ENCODE measurements at places on chromosomes 3 and 15.

- DNase-seq: no peak
Observed at GRCh38 chr15:40282869-40283614, at the start of gene ANKRD63. TSS of gene ANKRD63 (minus strand) at chr15:40283064. CDS start at chr15:40282586, 478 bp downstream.

GRCh38 chr3:190709351-190709773 is 153.1 kb downstream of the GMNC start:
- no peak for DNase-seq

DNA sequence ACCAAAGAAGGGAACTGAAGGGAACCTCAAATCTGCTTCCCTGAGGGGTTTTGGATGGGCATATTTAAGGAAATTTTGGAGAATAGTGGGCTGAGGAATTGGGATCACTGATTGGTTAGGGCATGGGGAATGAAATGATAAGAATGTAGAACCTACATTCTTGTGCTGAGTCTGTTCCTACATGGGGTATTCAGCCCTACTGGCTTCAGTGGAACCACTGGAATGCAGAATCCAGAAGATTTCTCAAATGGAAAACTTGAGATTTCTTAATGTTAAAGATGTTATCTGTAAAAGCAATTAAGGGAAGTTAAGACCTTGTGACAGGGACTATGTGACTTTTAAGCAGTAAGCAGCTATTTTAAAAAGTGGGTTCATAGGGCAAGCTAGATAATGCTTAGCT is 1062.4 kb downstream of the AGBL1 start:
- no peak for DNase-seq

DNA sequence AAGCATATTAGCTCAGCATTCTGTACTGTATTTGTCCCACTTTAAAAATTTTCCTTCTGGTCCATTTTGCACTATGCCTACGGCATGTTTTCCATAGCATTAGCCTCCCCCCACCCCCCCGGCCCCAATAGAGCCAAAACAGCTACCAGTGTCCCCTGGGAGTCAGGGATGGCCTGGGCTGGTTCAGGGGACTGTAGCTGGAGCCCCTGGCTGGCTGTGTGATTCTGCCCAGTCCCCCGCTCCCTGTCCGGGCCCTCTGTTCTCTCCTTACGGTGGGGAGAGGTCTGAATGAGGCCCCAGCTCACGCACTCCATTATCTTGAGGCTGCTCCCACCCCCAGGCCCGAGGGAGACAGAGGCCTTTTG is 70.1 kb downstream of the KLF15 start:
- DNase-seq: no peak

DNA sequence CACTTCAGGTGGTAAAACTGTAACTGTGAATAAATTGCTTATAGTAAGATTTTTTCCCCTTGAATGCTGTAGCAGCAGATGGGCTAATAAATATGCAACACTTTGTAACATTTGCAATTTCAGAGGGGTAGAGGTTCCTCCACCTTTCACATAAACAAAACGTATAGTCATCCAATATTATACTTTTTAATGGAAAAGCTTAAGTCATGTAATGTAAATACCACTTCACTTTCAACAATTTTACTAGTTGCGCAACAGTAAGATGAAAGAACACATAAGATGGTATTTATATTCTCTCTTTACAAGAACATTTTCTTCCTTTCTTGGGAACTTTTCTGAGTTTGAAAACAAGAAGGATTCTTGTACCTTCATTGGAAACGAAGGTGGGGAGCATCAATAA is 56.6 kb upstream of the FAM3D start:
- DNase-seq: no peak

DNA sequence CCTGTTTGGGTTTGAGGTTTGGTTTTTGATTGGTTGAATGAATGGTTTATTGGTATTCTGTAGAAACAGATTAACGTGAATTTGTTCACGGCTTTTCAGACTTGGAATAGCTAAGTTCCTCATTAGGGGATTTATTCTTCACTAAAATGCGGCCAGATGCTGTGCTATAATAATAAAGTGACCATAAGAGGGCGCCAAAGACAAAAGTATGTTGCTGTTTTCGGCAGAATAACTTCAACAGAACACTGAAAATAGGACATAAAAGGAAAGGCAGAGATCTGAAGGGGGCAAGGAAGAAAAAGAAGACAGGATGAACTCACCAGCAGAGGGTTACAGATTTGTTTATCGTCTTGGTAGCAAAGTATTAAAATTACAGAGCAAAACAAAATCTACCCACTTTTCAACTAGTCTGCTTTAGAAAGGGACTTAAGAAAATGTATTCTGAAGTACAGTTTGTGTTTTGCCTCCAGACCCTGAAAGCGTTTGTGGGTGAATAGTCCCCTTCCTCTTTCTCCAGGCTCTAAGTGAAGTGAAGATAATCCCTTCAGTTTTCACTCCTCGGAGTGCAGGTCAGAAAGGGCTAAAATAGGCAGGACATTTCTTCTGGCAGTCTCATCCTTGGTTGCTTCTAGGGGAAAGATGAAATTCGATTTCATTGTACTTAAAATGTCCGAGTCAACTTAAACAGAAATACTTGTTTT is 147.6 kb downstream of the IL20RB start:
- DNase-seq: no peak

DNA sequence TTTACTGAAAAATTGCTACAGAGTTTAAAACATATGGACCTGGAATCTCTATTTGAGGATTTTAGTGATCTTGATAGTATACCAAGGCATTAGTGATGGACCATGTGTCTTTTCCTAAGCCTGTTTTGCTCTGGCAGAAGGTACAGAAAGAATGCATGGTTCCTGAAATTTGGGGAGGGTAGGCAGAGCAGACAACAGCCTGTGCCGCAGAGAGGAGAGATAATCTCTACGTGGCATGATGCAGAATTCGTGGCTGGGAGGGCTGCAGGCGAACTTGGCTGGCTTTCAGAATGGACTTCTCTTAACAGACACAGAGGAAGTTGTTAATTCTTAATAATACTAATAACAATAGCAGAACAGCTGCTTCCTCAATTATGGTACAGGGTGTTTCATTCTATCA is 137.5 kb upstream of the FOXB1 start:
- DNase-seq: no peak

DNA sequence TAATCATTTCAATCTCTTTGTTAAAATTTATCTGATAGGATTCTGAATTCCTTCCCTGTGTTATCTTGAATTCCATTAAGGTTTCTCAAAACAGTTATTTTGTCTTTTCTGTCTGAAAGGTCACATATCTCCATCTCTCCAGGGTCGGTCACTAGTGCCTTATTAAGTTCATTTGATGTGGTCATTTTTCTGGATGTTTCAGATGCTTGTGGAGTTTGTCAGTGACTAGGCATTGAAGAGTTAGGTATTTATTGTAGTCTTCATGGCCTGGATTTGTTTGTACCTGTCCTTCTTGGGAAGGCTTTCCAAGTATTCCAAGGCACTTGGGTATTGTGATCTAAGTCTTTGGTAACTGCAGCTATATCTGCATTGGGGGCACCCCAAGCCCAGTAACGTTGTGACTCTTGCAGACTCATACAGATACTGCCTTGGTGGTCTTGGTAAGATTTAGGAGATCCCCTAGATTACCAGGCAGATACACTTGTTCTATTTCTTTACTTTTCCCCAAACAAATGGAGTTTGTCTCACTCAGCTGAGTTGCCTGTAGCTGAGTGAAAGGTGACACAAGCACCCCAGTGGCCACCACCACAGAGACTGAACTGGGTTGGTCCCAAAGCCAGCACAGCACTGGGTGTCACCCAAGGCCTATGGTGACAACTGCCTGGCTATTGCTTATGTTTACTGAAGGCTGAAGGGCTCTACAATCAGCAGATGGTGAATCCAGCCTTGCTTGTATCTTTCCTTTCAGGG is 18.9 kb upstream of the SLC27A2 start:
- DNase-seq: no peak

DNA sequence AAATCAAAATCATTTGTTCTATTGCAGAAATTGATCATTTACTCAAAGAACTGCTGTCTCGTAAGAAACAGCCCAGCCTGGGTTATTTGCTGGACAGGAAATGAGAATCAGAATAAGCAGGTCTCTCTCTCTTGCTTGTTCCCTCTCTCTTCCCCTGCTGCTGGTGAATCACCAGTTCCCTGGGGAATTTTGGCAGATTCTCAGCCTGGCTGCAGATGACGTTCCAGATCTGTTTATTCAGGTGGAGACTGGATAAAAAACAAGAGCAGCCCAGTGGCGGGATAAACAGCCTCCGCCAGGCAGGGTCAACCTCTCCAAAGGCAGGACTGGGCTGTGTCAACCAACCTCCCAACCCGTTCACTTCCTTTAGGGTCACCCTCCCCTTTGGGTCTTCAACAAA is 72.1 kb downstream of the LRIG1 start:
- DNase-seq: peak; percentile 91

DNA sequence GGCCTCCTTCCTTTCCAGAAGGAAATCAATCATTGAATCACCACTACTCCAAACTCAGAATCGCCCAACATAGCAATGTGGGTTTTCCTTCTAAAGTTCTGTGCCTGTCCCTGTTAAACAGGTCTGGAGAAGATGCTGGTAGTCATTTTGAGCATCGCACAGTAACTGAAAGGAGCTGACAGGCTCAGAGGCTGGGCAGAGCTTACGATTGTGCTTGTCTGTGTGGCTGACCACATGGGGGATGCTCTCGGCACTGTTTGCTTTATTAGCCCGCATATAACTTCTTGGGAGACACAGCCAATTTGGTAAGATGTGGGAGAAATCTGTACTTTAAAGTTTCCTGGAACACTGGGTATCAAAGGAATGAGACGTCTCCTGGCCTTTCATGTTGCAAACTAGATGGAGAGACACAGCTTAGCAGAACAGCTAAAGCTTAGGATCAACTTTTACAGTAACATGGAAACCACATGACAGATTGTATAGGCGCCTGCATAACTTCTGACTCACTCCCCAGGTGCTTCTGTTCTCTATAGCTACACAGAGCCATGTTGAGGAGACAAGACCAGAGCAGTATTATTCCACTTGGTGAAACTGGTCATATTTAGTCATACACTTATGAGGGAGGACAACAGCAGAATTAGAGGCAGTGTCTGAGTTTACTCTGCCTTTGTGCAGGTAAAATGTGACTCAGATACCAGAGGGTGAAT is 374.1 kb downstream of the RORA start:
- DNase-seq: no peak

DNA sequence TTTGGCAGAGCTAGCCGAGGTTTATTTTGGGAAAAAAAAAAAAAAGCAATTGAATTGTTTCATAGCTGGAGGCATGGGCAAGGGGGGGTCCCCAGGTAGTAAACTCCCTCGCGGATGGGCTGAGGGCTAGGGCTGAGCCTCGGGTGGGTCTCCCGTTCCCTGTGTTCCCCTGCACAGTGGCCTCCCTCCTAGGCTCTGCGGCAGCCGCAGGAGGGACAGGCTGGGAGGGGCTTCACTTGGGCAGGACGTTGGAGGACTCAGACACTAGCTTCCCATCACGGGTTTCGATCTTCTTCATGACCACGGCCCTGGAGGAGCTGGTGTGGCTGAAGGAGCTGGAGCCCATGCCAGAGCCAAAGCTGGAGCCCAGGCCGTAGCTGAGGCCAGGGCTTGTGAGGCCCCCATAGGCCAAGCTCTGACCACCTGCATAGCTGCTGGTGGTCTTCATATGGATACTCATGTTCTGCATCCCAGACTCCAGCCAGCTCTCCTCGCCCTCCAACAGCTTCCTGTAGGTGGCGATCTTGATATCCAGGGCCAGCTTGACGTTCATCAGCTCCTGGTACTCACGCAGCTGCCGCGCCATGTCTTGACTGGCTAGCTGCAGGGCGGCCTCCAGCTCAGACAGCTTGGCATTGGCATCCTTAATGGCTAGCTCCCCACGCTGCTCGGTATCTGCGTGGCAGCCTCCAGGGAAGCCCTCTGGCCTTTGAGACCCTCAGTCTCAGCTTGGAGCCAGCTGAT is 64.0 kb upstream of the CDAN1 start:
- no peak for DNase-seq

DNA sequence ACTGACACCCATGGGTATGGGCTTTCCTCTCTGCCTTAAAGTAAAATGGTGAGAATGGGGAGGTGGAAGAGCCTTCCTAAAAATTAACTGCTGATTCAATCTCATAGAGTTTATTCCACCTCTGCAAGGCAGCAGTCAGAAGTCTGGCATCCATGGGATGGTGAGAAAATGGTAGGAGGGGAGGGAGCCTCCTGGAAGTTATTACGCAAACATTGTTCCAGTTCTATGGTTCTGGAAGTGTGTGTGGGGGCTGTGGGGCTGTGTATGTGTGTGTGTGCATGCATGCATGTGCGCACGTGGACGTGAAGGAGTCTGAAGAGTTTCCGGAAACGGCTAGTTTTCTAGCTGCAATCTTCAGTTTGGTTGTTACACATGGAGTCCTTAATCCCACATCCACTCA is 177.6 kb downstream of the KCNAB1 start:
- no peak for DNase-seq

DNA sequence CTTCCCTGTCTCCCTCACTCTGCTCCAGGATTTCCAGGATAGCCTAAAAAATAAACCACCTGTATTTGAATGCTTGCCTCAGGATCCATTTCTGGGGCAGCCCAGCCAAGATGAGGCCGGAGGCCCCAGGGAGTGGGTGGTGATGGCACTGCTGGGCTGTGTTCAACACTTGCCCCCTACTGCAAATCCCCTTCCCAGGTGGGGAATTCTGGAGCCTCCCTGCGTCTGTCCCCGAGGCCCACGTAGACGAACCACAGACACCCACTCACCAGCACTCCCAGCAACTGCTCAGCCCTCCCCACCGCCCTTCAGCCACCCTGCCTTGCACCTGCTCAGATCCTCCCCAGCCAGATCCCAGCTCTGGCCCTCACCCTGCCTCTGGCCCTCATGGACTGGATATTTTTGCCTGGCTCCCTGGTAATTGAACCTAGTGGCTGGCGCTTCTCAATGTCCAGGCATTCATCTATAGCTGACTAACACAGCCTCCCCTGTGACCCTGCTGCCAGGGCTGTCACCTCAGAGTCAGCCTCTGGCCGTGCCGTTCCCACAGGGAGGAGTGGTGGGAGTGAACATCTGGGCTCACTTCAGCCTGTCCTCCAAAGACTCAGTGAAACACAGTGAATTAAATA is 17.1 kb upstream of the EPB42 start:
- DNase-seq: peak; percentile 74

- DNase-seq: no peak
Observed at GRCh38 chr3:127425505-127426443, 137.9 kb upstream of the PRR20G start.

- no peak for DNase-seq
Observed at GRCh38 chr3:187085021-187085666, 54.2 kb downstream of the RPL39L start.

- no peak for DNase-seq
Observed at GRCh38 chr3:193145248-193145647, 95.8 kb upstream of the PLAAT1 start.
